Caco-2 (cell line): ENCODE measurements at places on chromosomes 7 and 10.

- DNase-seq, result no peak
These were observed 206.1 kb downstream of the CHRM2 start for GRCh38 chr7:137074391-137075030.

DNA sequence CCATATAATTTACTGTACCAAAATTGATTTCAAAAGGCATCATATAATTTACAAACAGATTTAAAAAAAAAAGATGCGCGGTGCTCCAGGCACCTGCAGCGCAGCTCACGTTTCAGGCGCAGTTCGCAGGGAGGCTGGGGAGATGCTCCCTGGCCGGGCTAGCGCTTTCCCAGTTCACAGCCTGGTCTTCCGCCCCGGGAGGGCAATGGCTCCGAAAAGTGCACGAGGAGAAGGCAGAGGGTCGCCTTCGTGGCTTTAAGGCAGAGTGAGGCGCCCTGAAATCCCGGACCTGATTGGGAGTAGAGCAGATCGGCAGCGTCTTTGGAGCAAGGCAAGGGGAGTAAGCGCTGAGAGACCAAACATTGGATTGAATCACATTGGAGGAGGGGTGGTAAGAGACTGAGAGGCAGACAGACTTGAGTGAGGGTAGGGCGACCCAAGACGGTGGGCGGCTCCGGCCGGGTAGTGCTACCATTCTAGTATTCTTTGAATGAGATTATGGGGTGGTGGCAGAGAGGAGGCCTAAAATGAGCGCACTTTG lies 1.5 kb downstream of the NEUROG3 start:
- no peak for DNase-seq

DNA sequence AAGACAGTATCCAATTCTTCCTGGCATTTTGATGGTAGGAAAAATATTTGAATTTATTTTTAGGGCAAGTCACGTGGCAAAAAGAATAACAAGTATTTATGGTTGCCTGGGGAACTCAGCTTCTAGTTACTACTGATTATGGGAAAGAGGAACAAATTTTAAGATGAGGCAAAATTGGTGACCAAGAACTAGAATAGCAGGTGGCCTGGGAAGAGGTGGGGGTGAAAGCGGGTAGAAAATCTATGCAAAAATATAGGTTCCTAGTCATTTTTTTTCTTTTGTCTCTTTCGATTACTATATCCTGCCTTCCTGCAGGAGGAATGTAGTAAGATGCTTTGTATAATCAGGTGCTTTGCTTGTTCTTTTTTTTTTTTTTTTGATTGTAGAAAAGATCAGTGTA lies 27.8 kb downstream of the ENTPD1 start:
- no peak for DNase-seq

- no peak for DNase-seq
These were observed 168.6 kb downstream of the MLLT10 start for GRCh38 chr10:21702633-21703111.

GRCh38 chr10:6115411-6115810 lies 26.6 kb downstream of the RBM17 start:
- no peak for DNase-seq

- DNase-seq, result no peak
These were observed 174.5 kb upstream of the PPP2R2D start for GRCh38 chr10:131726076-131726880.

GRCh38 chr7:41979834-41980307 lies 257.1 kb downstream of the GLI3 start:
- no peak for DNase-seq
